Left ventricle myocardium inferior (tissue), 1 donor: ENCODE measurements at places on chromosomes 13 and 19. TPM values are rescaled to one million over a fixed set of nuclear protein-coding genes. Genes with fewer than 3 reads are reported as not detected.

GRCh38 chr13:45718992-45719391, 16.9 kb downstream of the CBY2 start:
- H3K4me1 ChIP-seq: no peaks in the 10 kb centered on the region
- no peaks in the 10 kb centered on the region for H3K36me3 ChIP-seq
- H3K27ac ChIP-seq: no peak overlapping the region
- H3K4me3 ChIP-seq: no peak overlapping the region

The NHLRC3 gene
- 11.8 TPM for total RNA-seq

GRCh38 chr19:51808333-51808986, 13.5 kb downstream of the FPR3 start:
- H3K27ac ChIP-seq: no peak overlapping the region
- H3K4me3 ChIP-seq: no peak overlapping the region
- no peak for DNase-seq
- H3K36me3 ChIP-seq: no peaks in the 10 kb centered on the region
- H3K4me1 ChIP-seq: peaks cover 47% of the 10 kb centered on the region

DNA sequence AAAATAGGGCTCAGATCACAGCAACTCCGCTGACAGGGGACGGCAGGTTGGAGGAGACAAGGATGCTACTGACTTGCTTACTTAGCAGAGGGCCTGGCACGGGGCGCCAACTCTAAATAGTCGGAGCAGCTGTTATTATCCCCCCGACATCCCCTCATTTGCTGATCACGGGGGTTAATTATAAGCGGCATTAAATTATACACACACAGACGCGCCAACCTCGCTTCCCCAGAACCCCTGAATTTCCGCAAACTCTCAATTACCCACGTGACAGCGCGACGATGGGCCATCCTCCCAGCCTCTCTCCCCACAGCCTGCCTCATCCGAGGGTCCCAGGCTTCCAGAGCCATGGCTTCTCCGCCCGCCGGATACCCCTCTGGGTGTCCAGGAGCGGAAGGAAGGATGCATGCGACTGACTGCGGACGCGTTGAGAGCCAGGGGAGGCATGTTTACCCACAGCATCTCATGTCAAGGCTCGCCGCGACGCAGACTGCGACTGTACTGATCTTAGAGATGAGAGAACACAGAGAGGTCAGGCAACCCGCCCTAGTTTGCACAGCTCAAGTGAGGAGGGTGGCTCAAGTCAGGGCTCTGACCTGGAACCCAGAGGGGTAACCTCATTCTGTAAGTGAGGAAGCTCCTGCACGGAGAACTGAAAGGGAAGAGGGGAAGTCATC, 5.7 kb downstream of the PTPRS start:
- H3K4me3 ChIP-seq: no peak overlapping the region
- peaks cover 78% of the 10 kb centered on the region for H3K27me3 ChIP-seq
- H3K36me3 ChIP-seq: no peaks in the 10 kb centered on the region
- H3K27ac ChIP-seq: no peak overlapping the region
- peaks cover 14% of the 10 kb centered on the region for H3K4me1 ChIP-seq

- no peaks in the 10 kb centered on the region for H3K36me3 ChIP-seq
- H3K4me1 ChIP-seq: no peaks in the 10 kb centered on the region
- DNase-seq: no peak
- no peak overlapping the region for H3K27ac ChIP-seq
Measured at GRCh38 chr19:21891086-21891485, 55.1 kb upstream of the ZNF43 start.

The RFPL4AL1 gene
- total RNA-seq: not detected

The TMEM145 gene
- total RNA-seq: 0.36 TPM

GRCh38 chr13:72132075-72132474, 265.1 kb upstream of the DACH1 start:
- H3K27ac ChIP-seq: no peak overlapping the region
- H3K4me1 ChIP-seq: no peaks in the 10 kb centered on the region
- no peaks in the 10 kb centered on the region for H3K36me3 ChIP-seq
- no peaks in the 10 kb centered on the region for H3K27me3 ChIP-seq

The PRODH2 gene
- not detected for total RNA-seq

DNA sequence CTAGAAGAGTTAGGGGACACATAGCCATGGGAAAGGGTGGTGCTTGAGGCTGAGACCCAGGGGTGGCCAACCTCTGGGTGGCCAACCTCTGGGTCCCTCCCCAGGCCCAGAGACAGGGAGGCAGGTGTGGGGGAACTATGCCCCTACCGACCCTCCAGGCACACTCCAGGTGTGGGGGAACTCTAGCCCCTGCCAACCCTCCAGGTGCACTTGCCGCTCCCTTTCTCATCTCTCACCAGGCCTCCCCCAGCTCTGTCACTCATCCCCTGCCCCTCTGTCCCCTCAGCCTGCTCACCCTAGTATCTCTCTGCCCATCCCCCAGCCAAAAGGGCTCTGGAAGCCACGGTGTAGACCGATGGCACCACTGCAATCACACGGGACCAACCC, 10.6 kb upstream of the VSTM2B start:
- no peaks in the 10 kb centered on the region for H3K36me3 ChIP-seq
- peak; percentile 1 for DNase-seq
- no peaks in the 10 kb centered on the region for H3K4me1 ChIP-seq
- no peak overlapping the region for H3K27ac ChIP-seq
- H3K27me3 ChIP-seq: peaks cover 50% of the 10 kb centered on the region
